ENCODE measurements at places on chromosomes 4 and X.
A peak's percentile ranks its signal among the peaks of the same experiment; 100 is the strongest.

DNA sequence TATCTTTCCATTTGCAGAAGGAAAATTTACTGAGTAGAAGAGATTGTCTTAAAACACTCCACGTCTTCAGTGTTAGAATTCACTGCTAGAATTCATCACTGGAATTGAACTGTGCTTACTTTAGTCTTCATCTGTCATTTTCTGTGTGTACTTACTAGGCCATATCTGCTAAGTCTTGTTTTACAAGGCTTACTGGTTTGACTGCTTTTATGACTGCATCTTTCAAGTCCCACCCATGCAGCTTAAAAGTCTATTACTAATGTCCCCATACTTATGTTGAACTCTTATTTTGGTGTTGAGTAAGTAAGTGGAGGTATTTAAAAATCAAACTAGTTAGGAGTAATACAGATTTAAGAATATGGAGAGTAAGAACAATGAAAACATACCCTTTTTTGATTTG is 14.6 kb downstream of the CLCN3 start:
- DNase-seq, result no peak

GRCh38 chr4:40211224-40212185 is 14.7 kb downstream of the RHOH start:
- DNase-seq, result no peak

DNA sequence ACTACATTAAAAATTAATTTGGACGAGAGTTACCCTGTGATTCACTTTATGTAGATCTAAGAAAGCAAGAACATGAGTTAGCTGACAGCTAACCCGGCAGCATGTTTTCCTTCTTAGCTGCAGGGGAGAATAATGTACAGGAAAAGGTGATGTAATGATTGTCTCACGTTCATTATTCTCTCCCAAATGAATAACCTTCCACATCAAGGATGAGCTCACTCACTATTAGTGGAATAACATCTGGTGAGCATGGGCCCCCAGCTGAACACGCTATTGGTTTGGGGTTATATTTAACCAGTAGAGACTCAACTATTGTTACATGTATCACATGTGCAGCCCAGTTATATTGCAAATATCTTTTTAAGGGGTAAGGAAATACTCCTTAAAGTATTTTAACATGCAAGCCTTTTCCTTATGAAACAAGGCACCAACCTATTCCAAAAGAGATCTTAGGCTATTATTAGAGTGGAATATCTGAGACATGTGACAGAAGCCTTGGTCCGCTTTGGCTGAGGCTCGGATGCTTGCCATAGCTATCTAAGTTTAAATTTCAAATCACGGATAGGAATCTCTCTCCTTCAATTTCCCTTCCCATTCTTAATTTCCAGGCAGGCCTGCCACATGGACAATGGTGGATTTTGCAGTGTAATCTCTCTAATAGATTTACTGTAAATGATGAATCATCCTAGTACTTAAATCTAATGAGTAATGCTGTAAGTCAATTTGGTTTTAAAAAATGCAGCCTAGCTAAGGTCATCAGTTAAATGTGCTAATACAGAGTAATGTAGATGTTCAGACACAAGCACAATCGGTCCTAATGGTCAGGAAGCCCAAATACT is 99.0 kb upstream of the OTUD4 start:
- no peak for DNase-seq

GRCh38 chr4:163744861-163745260 is 250.4 kb downstream of the TMA16 start:
- no peak for DNase-seq

- no peak for DNase-seq
These were observed 159.2 kb downstream of the SLC4A4 start for GRCh38 chr4:71498002-71498401.

- peak; percentile 7 for DNase-seq
These were observed 6.5 kb downstream of the ZNF185 start for GRCh38 chrX:152904151-152905080.

DNA sequence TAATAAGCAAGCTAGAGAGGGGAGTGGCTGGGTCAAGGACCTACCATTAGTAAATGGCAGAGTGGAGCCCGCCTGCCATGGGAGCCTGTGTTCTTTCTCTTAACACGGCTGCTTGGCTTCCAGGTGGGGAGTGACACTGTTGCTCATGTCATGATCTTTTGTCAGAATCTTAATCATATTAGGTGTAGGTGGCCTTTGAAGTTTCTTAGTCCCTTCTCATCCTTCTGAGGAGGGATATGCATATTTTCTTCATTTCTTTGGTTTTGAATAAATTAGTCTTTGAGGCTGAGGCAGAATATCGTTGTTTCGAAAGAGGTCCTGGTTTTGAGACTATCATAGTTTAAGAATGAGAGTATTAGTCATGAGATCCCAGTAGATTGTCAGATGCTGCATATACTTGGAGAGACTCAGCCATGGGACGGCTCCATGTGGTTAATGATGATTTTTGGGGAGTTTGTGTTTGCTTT is 28.9 kb downstream of the SNX25 start:
- no peak for DNase-seq

DNA sequence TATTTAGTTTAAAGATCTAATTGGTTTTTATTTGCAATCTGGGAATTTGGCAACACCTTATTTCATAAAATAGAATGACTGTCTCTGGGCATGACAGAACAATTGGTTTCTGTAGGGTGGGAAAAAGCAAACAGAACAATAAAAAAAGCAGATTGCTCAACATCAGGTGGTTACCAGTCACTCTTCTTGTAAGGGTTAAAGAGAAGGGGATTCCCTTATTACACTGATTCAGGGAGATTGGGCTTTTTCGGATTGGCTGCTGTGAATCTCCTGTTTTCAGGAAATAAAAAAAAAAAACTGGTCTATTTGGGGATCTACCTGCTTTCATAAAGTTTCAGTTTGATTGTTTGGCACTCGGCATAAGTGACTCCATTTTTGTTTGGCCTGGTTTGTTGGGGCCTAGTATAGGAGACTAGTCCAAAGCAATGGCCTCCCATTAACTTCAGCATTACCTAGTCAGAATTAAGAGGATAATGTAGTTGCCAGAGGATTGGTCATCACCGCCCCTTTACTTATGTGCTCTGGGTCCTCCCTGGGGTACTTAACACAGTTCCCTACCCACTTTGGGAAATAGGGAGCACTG is 380.5 kb downstream of the IDS start:
- no peak for DNase-seq

GRCh38 chrX:137166591-137166990 is 132.8 kb upstream of the GPR101 start:
- peak; percentile 6 for DNase-seq

DNA sequence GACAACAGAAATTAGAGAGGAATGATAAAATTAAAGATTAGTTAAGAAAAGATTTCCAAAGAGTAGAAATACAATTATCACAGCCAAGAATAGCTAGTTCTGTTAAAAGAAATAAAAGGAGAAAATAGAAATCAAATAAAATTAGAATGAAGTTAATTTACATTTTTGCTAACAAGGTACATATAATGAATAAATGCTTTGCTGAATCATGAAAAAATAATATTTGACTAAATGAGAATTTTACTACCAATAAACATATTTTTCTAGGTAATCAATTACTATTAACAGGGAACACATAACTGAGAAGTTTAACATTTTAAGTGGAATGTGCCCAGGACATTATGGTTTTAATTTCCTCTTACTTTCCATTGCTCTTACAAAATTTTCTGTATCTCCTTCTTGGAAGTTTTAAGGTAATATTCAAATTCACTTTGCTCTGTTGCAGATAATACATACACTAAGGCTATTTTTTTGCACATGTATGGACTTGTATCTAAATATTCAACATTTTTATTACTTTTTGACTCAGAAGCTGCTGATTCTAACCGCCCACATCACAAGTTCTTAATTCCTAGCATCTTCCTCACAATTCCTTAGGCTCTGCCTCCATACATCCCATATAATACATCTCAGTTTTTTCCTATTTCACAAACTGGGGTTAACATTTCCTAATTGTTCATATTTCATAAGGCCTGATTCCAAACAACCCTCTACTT is 870.7 kb upstream of the INTU start:
- no peak for DNase-seq

- DNase-seq, result no peak
These were observed 54.7 kb downstream of the FRYL start for GRCh38 chr4:48725414-48725813.

- no peak for DNase-seq
These were observed 96.5 kb downstream of the CAMK2D start for GRCh38 chr4:113665036-113665435.

DNA sequence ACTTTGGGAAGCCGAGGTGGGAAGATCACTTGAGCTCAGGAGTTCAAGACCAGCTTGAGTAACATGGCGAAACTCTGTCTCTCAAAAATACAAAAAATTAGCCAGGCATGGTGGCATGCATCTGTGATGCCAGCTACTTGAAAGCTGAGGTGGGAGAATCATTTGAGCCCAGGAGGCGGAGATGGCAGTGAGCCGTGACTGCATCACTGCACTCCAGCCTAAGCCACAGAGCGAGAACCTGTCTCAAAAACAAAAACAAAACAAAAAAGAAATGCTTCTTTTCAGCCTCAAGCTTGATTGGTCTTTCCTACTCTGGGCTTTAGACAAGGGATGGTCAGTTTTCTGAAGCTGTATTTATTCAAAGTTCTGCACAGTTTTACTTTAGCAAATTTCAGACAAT is 15.8 kb upstream of the DHRSX start:
- DNase-seq, result no peak

GRCh38 chr4:120874792-120875774 is 47.4 kb downstream of the PRDM5 start:
- no peak for DNase-seq

DNA sequence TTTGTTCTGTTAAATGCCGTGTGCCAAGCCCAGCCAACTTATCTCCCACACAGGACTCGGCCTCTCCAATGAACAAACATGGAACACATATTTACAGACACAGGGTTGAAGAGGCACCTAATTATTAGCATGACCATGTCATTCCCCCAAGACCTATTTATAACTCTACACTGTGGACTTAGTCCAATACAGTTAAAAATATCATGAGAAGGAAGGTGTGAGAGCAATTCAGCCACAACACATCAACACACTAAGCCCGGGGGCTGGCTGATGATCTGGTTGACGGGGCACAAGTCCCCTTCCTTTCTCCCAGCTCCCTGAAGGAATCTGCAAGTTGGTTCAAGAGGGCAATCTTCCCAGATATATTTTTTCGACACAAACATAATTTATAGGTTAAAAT is 28.1 kb downstream of the MANBA start:
- DNase-seq, result no peak

DNA sequence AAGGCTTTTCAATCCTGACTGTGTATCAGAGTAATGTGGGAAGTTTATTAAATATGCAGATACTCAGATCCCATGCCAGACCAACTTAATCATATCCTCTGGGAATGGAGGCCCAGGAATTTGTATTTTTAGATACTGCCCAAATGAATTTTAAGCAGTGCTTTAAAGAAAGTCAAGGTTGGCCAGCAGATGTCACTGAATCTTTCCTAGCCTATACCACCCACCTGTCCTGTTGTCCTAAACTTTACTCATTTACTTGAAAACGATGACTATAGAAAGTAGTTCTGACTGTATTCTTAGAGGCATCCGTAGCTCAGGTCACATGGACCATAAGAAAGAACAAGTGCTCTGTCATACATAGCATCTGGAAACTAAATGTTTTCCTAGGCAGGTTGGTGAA is 79.9 kb downstream of the AMOT start:
- DNase-seq, result no peak

DNA sequence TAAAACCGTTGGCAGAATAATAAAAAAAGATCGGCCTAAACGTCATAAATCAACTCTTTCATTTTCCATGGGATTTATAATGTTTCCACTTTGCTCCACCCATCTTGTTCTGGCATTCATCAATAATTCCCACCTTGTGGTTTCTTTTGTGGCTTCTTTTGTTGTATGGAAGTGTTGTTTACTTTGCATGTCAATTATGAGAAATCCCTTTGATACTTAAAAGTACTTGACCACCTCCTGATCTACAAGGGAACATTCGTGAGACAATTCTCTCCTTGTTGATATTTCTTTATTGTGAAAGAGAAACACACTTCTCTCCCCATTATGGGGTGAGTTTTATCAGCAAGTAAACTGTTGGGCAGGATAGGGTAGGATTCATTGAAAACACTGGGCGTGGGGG is 2.8 kb downstream of the AMELX start:
- DNase-seq, result peak; percentile 24

DNA sequence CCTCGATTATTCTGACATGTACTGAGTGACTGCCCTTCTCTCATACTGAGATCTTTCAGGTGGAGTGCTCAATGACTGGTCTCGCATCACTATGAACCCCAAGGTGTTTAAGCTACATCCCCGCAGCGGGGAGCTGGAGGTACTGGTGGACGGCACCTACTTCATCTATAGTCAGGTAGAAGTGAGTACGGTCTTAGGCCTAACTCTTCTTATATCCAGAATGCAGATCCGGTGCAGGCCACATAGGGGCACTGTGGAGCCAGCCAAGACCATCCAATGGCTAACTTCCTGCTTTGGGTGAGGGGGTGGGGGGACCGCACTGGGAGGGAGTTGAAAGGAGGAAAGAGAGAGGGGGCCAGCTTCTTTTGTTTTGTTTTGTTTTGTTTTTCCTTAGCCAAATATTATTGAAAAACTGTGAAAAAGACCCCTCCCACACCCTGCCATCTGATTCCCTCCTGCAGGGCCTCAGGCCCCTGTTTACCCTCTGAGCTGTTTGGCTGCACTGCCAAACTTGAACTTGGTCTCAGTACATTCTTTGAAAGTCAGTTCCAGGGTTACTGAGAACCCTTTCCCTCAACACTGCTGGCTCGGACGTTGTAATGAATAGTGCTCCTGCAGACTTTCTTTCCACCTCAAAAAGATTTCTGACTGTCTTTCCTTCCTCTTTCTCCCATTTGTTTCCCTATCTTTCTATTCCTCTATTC is 16.2 kb downstream of the AWAT2 start:
- peak; percentile 20 for DNase-seq

DNA sequence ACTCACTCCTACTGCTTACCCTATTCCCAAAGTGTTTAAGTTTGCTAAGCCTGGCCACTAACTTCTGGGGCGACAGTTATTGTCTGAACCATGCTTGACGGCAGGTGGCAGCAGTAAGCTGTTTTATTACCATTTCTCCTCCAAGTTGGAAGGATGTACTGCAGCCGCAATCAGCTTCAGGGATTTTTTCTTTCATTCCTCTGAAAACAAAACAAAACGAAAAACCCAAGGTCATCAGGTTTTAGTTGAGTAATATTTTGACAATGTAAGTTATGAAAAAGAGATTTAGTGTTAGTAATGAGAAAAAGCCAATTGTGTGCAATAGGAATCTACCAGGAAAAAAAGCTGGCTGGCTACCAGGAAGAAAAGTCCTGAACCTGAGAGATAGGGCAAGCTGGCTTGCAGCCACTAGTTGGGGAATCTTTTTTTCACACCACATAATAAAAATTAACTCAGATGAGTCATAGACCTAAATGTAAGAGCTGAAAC is 13.2 kb upstream of the RAB9B start:
- peak; percentile 41 for DNase-seq

DNA sequence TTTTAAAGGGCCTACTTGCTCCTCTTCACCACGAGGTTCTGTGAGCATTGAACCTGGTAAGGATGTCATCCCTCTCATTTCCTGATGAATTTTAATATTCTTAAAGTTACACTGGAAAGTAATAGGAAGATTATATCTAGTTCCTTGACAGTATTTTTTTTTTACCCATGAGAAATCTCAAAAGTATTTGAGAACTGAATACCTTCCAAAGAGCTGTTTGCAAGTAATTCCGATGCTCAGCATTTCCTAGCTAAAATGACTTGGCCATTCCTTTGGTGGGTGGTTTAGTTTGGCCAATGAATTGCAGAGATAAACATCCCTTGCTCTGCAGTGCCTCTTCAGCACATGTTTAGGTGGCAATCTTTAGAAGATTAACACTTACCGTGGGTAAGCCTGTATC is 110.2 kb upstream of the WDR1 start:
- no peak for DNase-seq

Measured in NCI-H1092 treated with DMSO at 0.1 percent for 48 hours (cell line).